ENCODE measurements at places on chromosomes 2 and 18.

- no peak for DNase-seq
Measured at GRCh38 chr2:227029426-227030105, 134.4 kb downstream of the COL4A4 start.

DNA sequence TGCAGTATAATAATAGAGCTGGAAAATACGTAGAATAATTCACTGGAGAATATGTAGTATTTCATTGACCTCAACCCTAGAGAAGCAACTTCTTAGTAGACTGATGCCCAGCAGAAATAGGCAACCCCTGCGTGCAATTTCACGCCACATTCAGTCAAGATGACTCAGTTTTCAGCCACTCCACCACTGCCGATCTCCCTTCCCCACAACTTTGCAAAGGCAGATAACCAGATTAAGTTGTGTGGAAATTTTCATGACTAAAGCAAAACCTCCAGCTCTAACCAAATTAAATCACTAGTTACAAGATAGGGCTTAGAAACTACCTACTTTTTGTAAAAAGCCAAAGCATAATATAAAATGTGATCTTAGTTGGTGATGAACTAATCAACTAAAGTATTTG lies 63.3 kb upstream of the STK17B start:
- no peak for DNase-seq

DNA sequence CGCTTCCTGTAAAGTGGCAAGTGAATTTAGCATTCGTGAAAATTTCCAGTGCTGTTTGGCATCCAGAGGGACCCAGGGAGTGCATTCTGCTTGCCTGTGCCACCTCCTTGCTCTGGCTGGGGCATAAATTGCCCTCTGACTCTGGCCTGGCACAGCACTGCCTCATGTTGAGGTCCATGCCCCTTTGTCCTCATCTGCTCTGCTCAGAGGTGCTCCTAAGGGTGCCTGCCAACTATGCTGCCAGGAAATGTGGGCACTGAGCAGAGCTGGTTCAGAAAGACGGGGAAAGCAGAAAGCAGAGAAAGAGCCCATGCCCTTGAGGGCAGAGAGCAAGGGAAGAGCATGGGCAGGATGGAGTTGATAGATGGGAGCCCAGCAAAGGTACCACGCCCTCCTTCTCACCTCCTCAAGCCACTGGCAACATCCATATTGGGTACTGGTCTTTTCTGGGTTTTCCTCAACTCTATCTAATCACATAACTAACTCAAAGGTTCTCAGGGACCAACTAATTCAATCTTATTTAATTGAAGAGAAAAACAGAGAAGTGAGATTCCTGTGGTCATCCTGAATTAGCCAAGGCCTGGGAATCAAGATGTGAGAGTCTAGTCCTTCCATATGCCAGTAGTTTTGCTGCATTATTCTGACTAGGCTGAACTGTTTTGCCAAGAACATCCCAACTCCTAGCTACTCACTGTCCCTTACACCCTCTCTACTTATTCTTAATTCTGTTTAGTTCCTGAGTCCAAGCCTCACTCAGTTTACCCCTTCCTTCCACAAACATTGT lies 441.5 kb upstream of the TNP1 start:
- no peak for DNase-seq

DNA sequence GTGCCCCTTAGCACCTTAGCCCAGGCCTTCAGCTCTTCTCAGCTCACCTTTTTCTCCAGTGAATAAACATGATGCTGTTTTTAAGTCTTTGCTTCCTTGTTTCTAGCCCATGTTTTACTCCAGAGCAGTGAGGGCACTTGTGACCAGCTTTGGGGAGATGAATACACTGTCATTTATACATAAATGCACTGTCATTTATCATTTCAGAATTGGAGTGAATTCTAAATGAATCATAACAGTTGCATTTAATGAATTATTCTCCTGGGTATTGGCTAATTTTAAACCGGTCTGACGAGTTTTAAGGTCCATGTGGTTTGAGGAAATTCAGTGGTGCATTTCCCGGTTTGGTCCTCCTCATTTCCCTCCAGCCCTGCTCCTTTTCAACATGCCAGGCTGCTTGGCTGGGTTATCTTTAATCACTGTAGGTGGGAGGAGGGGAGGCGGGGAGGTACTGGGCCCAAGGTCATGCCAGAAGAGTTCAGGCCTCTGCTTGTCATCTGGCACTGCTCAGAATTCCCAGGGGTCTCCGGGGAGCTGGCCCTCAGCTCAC lies 23.9 kb downstream of the PRKCE start:
- DNase-seq, result no peak

DNA sequence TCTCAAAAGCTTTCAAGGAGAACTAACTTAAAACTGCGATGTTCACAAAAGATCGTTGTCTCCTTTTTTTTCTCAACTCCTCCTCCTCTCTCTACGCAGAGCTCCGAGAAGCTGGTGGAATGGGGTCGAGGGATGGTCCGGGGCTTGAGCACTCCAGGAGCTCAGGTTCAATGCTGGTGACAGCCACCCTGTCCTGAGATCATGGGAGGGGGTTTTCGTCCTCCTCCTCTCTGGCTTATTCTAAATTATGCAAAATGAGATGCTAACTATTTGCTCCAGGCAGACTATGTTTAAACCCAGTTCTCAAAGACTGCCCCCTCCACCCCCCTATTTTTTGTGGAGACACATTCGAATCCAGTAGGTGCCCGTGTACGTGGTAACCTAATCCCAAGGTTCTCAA lies 11.8 kb downstream of the TSHZ1 start:
- no peak for DNase-seq

- no peak for DNase-seq
Measured at GRCh38 chr2:122148128-122148767, 392.8 kb downstream of the TSN start.

GRCh38 chr2:85231952-85232351 lies 95.8 kb downstream of the TGOLN2 start:
- no peak for DNase-seq

GRCh38 chr2:128585706-128586105 lies 267.0 kb upstream of the HS6ST1 start:
- no peak for DNase-seq

- no peak for DNase-seq
Measured at GRCh38 chr2:105385731-105386540, 12.9 kb downstream of the FHL2 start.

DNA sequence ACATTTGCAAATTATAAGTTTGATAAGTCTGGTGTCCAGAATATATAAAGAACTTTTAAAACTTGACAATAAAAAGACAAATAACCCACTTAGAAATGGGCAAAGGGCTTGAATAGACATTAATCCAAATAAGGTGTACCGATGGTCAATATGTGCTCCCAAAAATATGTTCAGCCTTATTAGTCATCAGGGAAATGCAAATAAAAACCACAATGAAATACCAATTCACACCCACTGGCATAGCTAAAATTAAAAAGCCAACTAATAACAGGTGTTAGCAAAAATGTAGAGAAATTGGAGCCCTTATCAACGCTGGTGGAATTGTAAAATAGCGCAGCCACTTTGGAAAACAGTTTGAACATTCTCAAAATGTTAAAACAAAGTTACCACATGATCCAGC lies 79.0 kb upstream of the SCG2 start:
- no peak for DNase-seq

- DNase-seq, result no peak
Measured at GRCh38 chr2:69779258-69780001, 37.5 kb downstream of the ANXA4 start.

DNA sequence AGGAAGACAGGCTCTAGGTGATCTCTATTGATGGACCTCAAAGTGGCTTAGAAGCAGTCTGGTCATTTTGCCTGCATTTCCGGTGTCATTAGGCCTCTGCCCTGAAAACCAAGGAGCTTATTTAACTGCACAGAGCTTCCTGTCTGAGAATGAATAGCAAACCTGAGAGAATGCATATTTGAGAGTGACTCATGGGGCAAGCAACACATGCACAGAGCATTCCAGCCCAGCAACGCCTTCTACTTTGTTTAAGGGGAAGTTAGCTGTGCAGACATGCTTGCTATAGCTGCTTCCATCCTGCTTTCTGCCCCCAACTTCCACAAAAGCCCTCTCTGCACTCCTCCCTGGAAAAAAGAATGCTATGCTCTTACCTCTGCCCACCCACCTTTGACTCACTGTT lies 232.8 kb downstream of the GRB14 start:
- DNase-seq, result no peak

DNA sequence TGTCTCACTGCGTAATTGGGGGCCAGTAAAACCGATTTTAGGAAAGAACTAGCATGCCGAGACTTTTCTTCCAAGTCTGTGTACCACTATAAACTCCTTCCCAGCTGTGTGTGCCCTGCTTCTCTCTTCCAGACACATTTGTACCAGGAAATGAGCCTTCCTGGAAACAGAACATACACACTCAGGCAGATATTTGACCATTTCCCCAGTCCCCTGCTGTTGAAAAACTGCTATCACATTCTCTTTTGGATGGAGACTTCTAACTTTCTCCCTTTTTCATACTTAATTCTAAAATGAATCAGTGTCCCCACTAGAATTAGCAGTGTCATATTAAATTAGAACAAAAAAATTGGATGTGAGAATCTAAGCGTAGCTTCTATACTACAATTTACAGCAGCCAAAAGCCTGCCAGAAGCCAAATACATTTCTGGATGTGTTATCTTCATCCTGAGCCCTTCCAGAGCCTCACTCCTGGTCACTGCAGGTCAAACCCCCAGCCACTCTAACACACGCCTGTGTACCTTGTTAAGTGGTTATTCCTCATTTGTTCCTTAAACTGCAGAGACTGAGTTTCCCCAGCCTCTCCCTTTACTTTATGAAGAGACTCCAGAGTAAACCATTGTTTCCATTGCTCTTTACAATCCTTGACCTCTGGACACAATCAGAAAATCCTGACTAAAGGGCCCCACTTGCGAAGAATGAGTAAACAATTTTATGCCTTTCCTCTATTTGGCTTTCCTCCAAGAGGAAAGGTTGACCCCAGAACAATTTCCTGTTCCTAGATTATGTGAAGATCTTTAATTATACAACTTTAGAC lies 20.4 kb downstream of the DSG4 start:
- DNase-seq, result no peak

GRCh38 chr2:175205523-175205922 lies 24.0 kb upstream of the ATP5MC3 start:
- no peak for DNase-seq

GRCh38 chr18:26919627-26920026 lies 54.1 kb upstream of the AQP4 start:
- no peak for DNase-seq

DNA sequence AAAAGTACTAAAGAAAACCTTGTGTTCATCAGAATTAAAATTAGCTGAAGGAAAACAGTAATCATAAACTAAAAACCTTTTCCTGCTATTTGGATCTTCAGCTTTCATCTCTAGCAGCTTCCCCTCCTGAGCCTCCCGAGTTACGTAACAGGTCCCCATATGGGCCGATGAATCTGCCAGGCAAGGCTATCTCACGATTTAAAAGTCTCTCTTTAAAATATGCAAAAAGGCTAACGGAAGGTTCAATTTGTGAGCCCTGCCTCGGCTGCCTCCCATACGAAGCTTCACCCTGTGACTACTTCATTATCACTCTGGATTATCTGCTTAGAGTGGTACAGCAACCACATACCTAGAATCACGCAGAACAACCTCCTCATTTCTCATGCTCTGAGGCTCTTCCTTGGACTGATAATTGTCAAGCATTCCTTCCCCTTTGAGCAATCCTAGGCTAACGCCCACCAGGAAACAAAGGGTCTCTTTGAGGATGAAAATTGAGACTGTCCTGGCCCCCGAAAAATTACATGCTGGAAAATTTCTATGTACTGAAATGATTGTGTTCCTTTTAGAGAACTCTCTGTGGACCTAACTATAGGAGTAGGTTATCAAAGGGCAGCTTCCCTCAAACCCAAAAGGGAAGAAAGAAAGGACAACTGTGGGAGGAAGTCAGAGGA lies 147.4 kb downstream of the ZEB2 start:
- no peak for DNase-seq

GRCh38 chr2:239406316-239406995 lies 5.6 kb upstream of the HDAC4 start:
- no peak for DNase-seq

DNA sequence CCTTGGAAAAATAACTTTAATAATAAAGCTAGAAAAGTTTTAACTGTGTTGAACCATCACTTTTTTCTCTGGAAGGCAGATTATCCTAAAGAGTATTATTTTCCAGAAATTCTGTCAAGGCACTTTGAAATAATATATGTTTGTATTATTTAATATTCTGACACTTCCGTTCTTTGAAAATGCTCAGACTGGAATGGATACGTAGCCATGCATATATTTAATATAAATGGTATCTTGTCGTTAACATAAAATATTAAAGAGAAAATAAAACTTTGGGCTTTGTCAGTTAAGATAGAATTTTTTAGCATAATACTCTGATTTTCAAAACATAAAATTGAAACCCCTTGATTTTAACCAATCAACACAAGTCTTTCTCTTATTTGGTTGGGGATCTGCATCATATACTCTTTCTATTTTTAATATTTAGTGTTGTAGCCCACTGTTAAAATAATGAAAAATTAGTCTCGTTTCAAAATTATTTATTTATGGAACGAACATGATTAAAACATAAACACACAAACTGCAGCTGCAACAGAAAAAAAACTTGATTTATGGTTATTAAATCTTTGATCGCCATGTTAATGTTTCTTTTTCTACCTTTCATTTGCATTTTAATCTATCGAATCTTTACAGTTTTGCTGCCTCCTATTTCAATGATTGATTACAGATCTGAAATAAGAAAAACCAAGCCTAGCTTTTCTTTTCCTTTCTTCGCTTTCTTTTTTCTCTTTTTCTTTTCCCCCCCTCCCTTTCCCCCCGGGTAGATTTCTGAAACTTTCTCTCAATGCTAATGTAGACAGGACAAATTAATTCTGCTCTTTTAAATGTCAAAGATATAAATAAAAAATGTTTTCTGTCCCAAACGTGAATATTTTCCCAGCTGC lies 145.5 kb downstream of the MEIS1 start:
- DNase-seq, result no peak

GRCh38 chr2:69237070-69237670 lies 149.9 kb downstream of the GFPT1 start:
- DNase-seq, result no peak

Measured in right hindlimb (tissue), 1 donor.